ENCODE measurements at places on chromosomes 7 and 10.

DNA sequence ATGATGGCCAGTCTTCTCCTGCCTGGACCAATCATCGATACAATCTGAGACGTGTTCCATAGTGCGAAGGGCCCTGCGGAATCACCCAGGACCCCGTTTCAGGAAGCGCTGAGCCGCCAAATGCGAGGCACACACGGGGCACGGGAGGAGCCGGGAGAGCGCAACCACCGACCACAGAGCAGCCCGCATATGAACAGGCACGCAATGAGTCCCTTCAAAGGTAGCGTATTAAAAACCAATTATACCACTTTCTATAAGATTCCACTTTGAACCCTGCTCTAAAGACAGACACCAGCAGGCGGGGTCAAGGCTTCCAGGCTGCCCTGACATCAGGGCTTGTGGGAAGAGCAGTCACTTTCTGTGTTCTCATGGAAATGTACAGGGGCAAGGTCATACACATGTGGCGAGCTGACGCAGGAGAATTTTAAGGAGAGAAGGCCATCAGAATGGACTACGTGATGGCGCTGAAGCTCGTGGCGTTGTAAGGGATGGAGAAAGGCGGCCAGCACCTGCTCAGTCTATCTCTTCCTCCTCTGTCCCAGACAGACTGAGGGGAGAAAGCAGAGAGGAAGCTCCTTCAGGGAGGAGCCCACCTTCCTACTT is 46.2 kb downstream of the AMZ1 start:
- no peak for DNase-seq

DNA sequence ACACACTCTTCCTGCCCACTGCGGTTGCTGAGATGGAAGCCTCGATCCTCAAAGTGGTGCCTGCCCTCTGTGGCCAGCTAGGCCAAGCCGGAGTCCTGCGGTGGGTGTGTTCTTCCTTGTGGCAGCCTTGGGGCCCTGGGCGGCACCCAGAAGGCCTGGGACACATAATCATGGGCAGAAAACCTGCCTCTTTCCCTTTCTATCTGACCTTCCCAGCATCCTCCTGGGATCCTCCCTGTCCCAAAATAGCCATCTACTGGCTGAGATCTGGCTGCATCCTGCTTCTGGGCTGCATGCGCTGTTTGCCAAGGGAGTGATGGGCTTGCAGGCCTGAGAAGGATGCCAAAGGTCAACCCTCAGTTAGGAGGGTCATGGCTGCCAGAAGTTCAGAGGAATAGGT is 23.9 kb downstream of the COL13A1 start:
- no peak for DNase-seq

DNA sequence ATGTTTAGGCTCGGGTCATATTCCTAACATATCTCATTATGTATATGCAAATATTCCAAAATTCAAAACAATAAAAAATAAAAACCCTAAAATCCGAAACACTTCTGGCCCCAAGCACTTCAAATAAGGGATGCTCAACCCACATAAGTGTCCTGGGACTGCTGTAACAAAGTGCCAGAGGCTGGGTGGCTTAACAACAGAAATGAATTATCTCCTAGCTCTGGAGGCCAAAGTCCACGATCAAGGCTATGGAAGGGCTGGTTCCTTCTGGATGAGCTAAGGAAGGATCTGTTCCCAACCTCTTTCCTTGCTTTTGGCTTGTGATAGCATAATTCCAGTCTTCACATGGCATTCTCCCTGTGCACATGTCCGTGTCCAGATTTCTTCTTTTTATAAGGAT is 181.6 kb upstream of the NFE2L3 start:
- no peak for DNase-seq

- no peak for DNase-seq
Measured at GRCh38 chr10:80433134-80433533, 21.0 kb upstream of the TSPAN14 start.

- DNase-seq = no peak
Measured at GRCh38 chr10:62388328-62388727, 14.2 kb downstream of the ZNF365 start.

GRCh38 chr10:114068054-114068707 is 24.5 kb downstream of the ADRB1 start:
- DNase-seq = no peak

DNA sequence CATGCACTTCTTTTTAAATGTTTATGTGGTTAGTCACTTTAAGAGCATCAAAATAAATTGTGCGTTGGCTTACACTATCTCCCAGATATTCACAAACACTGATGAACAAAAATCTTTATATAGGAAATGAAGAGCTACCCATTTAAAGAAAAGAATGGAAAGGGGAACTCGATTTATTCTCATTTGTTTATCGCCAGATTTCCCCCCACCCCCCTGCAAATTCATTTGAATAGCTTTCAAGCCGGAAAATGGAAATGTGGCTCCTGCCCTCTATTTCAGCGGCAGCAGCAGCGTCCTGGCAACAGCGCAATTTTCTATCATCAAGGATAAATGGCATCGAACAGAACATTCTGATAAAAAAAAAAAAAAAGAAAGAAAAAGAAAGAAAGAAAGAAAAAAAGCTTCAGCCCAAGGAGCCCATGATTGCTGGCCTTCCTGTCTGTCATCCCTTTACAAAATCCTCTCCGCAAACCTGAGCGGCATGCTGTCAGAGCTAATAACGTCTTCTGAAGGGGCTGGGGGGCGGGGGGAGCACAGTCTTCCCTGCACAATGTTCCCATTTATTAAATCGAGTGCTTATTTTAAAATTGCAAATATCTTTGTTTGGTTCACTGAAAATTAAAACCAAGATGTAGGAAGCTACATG is 13.7 kb upstream of the DLX6 start:
- no peak for DNase-seq

DNA sequence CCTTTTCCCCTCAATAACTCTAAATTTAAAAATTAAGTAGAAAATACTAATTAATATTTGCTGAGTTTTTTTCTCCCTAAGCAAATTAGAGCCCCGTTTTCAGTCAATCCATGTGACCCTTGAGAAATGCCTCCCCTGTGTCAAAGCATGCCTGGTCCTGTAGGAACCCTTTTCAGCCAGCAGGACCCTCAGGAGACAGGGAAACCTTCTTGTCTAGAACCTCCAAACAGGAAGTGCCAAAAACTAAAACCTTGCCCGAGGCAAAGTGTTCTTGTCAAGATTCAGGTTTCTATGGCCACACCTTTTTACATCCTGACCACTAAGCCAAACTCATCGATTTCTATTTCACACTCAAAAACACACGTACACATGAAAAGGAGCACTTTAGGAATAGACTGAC is 60.1 kb upstream of the NFE2L3 start:
- peak; percentile 20 for DNase-seq

GRCh38 chr7:101673951-101674350 is 44.9 kb upstream of the MYL10 start:
- DNase-seq = no peak

DNA sequence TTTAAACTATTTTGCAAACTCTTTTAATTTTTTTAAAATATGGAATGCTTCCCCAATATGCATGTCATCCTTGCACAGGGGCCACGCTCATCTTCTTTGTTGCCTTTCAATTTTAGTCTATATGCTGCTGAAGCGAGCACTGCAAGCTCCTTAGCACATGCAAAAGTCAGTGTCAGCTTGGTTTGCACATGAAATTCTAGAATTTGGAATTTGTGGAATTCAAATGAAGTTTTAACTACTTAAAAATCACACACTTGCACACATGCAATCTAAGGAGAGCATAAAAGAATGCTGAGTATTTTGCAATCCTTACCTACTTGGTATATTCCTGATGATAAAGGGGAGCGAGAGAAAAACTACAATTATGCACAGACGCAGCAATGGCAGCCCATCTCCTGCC is 78.3 kb upstream of the ATP6V0A4 start:
- no peak for DNase-seq

DNA sequence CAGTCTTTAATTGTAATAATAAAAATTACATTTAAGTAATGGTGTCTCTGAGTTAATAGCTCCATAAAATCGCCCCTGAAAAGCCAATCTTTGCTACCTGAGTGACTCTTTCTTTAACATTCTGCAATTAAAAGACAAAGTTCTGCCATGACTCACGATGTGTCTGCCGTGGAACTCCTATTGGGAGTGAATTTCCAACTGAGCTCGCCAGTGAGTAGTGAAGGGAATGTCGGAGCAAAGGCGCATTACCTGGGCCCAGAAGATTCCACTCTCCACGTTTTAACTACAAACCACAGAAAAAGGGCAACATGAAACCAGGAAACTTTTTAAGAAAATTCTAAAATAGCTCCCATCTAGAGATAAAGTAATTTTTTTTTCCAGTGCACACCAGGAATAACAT is 36.9 kb upstream of the RNF32 start:
- DNase-seq = no peak

DNA sequence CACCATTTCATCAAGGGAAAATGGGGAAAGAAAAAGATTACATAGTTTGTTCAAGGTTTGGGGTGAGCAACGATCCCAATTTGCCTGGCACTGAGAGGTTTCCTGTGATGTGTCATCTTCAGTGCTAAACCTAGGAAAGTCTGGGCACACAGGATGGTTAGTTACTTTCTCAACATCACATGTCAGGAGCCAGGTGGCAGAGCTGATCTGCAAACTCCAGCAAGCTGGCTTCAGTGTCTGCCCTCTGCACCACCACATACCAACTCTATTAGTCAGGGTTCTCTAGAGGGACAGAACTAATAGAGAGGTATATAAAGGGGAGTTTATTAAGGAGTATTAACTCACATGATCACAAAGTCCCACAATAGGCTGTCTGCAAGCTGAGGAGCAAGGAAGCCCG is 11.3 kb downstream of the ADAM12 start:
- DNase-seq = no peak

- no peak for DNase-seq
Measured at GRCh38 chr7:127782075-127782474, 130.1 kb downstream of the SND1 start.

DNA sequence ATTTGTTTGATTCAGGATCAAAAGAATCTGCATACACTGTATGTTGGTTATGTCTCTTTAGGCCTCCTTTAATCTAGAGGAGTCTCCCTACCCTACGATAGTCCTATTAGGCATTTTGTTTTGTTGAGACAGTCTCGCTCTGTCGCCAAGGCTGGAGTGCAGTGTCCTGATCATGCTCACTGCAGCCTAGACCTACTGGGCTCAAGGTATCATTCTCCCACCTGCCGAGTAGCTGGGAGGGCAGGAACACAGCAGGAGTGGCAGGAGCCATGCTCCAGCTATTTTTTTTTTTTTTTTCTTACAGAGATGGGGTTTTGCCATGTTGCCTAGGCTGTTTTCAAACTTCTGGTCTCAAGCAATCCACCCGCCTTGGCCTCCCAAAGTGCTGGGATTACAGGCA is 123.0 kb upstream of the DKK1 start:
- no peak for DNase-seq

GRCh38 chr10:86215046-86215445 is 151.5 kb downstream of the GRID1 start:
- DNase-seq = no peak

DNA sequence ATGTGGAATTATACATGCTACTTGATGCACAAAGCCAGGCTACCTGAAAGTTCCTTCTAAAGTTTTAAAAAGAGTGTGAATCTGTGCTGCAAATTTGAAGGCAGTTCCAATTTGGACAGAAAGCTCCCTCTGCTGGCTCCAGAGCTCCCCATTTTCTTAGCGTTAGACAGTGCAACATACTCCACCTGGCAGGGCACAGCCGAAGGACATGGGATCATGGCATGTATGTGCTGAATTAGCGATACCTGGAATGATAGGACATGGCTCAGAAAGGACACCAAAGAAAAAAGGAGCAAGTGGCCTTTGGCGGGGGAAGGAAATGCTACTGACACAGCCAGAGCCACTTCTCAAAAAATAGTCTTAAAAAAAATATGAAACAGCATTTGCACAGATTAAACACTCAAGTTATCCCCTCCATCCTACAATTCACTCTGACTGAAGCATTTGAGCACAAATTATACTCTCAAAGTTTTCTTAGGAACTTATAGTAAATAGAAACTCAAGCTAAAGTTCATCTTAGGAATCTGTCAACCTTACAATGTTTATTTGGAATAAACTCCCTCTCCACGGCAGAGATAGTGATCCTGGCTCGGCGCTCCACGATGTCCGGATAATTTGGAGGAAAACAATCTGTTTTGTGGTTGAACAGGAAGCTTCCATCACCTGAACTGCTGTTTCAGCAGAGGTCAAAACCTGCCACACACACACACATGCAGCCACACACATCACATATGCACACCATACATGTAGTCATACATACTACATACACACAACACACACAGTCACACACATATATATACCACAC is 80.0 kb downstream of the C7orf25 start:
- peak; percentile 28 for DNase-seq

- DNase-seq = no peak
Measured at GRCh38 chr10:15150563-15150962, 17.9 kb downstream of the NMT2 start.

DNA sequence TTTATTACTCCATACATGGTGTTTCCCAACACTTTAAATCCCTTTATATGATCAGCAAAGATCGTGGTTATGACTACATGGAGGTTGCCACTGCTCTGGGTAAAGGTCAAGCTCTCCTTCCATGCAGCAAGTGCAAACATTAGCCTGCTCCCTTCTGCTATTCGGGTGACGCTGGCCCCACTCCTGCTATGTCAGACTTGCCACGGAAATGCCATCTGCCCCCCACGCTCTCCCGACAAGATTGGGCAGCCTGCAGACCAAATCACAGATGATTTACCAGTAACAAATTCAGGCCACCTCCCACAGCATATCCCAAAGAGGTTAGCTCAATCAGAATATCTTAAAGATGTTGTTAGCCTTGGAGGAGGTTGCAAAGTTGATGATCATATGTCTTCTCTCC is 77.8 kb upstream of the MGMT start:
- DNase-seq = no peak

- DNase-seq = peak; percentile 15
Measured at GRCh38 chr10:416091-416515, 273.4 kb downstream of the DIP2C start.

DNA sequence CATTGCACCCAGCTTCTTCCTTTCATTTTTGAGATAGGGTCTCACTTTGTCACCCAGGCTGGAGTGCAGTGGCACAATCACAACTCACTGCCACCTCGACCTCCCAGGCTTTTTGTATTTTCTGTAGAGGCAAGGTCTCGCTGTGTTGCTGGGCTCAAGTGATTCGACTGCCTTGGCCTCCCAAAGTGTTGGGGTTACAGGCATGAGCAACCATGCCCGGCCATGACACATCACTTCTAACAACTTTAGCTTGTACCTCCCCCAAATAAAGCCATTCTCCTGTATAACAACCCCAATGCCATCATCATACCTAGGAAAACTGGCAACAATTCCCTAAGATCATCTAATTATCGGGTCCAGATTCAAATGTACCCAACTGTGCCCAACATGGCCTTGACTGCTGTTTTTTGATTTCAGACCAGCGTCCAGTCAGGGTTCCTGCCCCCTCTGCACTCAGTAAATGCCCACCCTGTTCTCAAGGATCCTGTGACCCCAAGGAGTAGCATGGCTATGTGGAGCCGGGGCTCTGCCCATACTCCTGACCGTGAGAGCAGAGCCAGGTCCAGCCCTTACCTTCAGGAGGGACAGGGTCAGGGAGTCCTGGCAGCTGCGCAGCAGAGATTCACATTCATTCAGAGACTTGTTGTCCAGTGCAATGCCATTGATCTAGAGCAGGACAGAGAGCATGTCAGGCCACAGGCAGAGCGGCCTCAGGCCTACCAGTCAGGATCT is 102.6 kb downstream of the DLG5 start:
- DNase-seq = no peak
